ENCODE measurements at places on chromosomes 3 and 15. TPM values are rescaled to one million over a fixed set of nuclear protein-coding genes. Genes with fewer than 3 reads are reported as not detected.

Gene ETFA
- total RNA-seq: 119 TPM

Gene MINAR1
- total RNA-seq: 0.86 TPM

Gene SETD2
- total RNA-seq: 10.7 TPM

Gene SAXO2
- 0.71 TPM for total RNA-seq

Gene KIF7
- 12.8 TPM for total RNA-seq

Gene ADGRG7
- total RNA-seq: not detected

Gene IGSF11
- under 0.01 TPM for total RNA-seq

Gene UACA
- 108 TPM for total RNA-seq

Gene ATP13A4
- not detected for total RNA-seq

Gene SLC27A2
- total RNA-seq: not detected

Gene B3GALNT1
- 23.6 TPM for total RNA-seq

Gene TNFSF10
- 6.0 TPM for total RNA-seq

Gene TNNC1
- not detected for total RNA-seq

Gene RGMA
- total RNA-seq: under 0.01 TPM

Gene HYAL1
- total RNA-seq: 2.8 TPM

Gene EXOG
- 8.9 TPM for total RNA-seq

Gene SAMMSON
- not detected for total RNA-seq

Gene CLSTN2
- not detected for total RNA-seq

Gene ATP8B4
- total RNA-seq: 4.4 TPM

Gene SELENOT
- 169 TPM for total RNA-seq

Gene CACNA2D3
- under 0.01 TPM for total RNA-seq

Gene LRRIQ4
- not detected for total RNA-seq

Gene SNURF
- total RNA-seq: 2.9 TPM

Gene CHRM5
- total RNA-seq: not detected

Gene SLC12A1
- not detected for total RNA-seq

Gene CLRN1
- not detected for total RNA-seq

Gene GRAMD1C
- 2.0 TPM for total RNA-seq

Gene DOCK3
- not detected for total RNA-seq

Gene SEMA3G
- total RNA-seq: not detected

Gene ACTC1
- total RNA-seq: not detected

Gene MST1
- total RNA-seq: 3.7 TPM

Gene CEP19
- total RNA-seq: 2.5 TPM

Gene SERPINI2
- not detected for total RNA-seq

Gene GNAI2
- total RNA-seq: 418 TPM

Gene SLC28A1
- not detected for total RNA-seq

Gene VGLL3
- 43.0 TPM for total RNA-seq

Gene HTR3E
- not detected for total RNA-seq

Gene ROBO2
- not detected for total RNA-seq

Gene PLAAT1
- not detected for total RNA-seq

Gene POLQ
- 2.3 TPM for total RNA-seq

Gene CMTM7
- total RNA-seq: 9.2 TPM

Gene AP3B2
- not detected for total RNA-seq

Gene C3orf85
- total RNA-seq: not detected

Gene SLITRK3
- total RNA-seq: not detected

Gene MKRN3
- not detected for total RNA-seq

Gene PLA2G4B
- 1.4 TPM for total RNA-seq

Gene SECISBP2L
- total RNA-seq: 13.3 TPM

Gene MED12L
- total RNA-seq: 0.29 TPM

Gene PATL2
- not detected for total RNA-seq

Gene GOLGA8G
- total RNA-seq: not detected
